ENCODE measurements at places on chromosomes 1 and 21. TPM values are rescaled to one million over a fixed set of nuclear protein-coding genes. Genes with fewer than 3 reads are reported as not detected.

Gene MFAP2
- 12.4 TPM for total RNA-seq

Gene FAM72B
- 0.27 TPM for total RNA-seq

Gene SH2D1B
- not detected for total RNA-seq

Gene C8B
- total RNA-seq: not detected

GRCh38 chr1:157622471-157622870 is 24.6 kb upstream of the FCRL4 start:
- DNase-seq: no peak

- no peak for DNase-seq
Observed at GRCh38 chr1:207013321-207014085, 19.1 kb downstream of the C1orf116 start.

DNA sequence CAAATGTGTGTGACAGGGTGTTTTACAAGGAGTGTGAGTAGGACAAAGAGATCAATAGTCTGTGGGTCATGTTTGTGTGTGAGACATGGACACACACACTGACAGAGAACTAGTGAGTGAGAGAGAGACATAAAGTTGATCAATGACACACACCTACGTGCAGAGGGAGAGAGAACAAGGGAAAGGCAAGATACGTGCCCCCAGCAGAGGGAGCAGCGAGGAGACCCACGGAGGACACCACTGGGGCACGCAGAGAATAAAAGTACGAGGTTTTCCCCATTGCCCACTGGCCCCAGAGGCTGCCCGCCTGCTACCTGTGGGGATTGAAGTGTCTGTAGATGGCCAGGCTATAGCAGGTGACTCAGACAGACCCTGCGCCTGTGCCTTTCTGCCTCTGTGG is 130.2 kb upstream of the CSF3R start:
- DNase-seq: no peak

DNA sequence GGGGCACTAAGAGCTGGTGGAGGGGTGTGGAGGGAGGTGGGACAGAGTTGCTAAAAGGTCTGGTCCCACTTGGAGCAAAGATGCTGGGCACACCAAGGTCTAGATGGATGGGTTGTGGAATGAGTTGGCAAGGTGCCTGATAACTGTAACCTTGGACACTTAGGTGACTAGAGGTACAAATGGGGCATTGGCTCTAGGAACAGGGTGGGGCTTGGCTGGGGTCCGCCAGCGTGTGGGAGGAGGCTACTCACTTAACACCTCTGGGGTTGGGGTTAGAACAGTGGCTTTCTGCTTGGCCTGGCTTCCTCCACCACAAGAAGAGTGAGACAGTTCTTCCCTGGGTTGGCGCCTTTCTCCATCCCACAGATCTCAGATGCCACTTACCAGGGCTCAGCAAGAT is 17.2 kb downstream of the KCNA2 start:
- no peak for DNase-seq

DNA sequence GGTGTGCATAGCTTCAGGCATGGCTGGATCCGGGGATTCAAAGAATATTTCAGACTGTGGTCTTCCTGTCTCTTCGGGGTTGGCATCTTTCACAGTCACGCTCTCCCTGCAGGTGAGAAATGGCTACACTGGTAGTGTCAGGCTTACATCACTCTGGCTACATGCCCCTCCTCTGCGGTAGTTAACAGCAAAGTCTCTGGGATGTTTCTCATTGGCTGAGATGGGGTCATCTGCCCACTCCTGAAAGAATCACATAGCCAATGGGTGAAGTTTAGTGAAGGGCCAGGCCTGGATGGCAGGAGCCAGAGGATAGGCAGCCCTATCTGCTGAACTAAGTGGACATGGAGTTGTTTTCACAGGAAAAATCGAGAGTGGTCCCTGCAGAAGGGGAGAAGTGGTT is 356.5 kb downstream of the MATN1 start:
- DNase-seq: no peak

DNA sequence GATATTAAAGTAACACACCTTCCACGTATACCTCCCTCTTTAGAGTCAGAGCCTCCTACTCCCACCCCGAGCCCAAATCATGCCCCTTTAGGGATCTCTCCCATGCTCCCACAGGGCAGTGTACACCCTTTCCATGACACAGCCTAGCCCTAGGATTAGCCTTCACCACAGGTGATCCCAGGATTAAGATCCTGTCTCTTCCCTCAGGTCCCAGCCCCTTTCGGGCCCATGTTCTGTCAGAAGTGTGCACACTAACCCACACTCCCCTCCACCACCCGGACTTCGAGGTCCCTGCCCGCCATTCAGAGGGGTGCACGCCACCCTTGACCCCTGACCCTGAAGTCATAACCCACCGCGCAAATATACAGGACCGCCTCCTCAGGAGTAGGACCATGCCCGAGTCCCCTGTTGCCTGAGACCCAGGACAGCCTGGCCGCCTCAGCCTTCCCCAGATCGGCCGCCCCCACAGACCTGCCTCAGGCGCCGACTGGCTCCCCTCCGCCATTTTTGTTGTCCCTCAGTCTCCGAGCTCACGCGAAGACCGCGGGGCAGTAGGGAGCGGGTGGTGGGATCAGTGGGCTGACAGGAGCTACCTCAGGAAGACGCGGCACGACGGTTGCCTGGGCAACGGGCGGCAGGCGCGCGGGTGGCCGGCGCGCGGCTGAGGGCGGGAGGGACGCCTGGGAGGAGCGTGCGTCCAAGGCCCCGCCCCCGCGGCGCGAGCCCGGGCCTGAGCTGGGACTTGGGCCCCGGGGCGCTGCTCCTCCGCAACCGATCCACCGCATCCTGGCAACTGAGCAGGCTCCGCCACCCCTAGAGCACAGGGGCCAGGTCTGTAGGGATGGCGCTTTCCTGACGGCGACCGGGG is at the start of gene AGBL4:
TSS of gene AGBL4 (minus strand) at position 663 of the 868 bp plus-strand sequence.
- peak; percentile 64 for DNase-seq

DNA sequence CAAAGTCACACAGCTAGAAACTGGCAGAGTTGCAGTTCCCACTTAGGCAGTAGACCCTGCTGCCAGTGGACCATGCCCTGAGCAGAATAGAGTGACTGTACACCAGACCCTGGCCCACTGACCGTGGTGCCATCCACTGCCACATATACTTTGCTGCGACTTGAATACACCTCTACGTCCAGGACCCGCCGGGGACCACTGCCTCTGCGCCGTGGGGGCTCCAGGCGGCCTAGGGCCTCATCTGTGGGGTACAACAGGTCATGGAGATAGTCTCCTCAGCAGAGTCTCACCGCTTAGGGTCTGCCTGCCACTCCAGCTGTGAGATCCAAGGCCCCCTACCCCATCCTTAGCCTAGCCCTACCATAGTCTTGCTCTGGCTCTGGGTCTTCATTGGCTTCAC is 1.6 kb downstream of the POMGNT1 start:
- no peak for DNase-seq

DNA sequence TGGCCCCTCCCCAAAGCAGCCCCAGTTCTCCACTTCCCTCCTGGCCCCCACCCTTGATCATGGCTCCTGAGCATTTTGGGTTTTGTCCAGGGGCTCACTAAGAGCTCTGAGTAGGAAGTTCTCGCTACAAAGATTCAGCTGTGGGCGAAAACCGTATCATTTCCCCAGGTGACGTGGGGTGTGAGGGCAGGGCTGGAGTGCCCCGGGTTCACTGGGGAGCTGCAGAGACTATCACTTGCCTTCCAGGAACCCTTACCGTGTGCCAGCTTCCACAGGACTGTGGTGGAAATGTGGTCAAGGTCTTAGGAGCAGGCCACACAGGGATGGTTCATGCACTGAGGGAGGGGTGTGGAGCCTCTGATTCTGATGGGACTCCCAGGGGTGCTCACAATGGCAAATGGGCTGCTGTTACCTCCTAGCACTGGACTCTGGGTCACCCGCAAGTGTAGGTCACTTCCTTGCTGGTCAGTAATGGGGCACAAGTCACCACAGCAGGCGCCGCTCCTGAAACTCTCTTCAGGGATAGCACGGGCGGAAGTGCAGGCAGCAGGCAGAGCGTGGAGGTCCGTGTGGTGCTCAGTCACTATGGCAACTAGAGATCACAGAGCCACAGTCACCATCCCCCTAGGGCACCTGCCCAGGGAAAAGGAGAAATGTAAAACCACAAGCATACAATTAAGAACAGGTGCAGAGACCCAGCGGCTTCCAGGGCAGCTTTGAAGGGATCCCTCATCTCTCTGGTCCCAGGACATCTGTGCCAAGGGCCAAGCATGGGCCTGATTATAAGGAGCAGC is 35.4 kb downstream of the RSPH1 start:
- no peak for DNase-seq

DNA sequence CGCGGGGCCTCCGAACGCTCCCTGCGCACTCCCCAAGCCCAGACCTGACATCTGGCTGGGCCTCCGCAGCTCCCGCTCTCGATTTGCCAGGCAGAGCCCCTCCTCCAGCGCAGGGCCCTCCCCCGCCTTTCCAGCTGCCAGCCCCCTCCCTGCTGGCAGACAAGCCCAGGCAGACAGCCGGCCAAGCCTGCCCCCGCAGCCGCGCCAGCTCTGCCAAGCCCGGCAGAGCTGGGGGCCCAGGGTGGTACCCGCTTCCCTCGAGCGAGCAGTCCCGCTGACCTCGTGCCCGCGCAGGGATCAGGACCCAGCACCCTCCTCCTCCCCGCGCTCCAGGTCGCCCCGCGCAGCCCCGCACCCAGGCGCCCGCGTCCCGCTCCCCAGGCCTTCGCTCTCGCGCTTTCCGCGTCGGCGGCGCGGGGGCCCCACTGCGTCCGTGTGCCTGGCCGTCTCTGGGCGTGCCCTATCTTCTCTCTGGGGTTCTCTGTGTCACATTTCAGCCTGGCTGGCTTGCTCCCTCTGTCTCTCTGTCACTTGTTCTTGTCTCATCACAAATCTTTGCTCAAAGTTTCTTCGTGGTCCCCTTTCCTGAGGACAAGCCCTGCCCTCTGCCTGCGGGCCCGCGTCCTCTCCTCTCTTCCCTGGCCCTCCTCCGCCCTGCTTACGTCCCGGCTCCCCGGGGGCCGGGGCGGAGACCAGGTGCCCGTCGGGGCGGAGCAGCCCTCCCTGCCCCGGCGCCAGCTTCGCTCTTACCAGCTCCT is 580 bp downstream of the INKA2 start:
- DNase-seq: peak; percentile 90

DNA sequence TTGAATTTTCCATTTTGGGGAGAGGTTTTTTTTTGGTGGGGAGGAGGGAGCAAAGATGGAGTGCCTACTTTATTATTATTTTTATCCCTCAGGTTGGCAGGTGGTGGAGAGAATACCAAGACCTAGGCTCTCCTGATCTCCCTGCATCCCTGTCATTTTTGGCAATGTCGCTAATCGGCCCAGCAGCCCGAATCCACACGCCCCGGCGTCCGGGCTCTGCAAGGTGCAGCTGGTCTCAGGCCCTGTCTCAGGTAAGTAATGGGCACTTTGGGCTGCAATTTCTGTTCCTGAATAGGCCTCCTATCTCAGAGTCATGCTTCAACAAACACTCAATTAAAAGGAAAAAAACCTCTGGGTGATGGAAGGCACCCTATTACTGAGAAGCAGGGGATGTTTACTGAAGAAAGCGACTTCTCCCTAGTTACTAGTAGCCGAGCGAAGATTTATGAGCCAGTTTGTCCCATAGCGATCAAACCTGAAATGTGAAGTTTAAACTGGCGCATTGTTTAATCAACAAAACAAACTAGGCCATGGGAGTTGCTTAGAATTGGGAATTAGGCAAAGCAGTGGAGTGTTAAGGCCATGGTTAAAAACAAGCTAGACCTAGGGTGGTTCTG is 137.8 kb downstream of the RWDD3 start:
- DNase-seq: no peak

- DNase-seq: no peak
Observed at GRCh38 chr1:18149027-18149641, 41.5 kb downstream of the IGSF21 start.

DNA sequence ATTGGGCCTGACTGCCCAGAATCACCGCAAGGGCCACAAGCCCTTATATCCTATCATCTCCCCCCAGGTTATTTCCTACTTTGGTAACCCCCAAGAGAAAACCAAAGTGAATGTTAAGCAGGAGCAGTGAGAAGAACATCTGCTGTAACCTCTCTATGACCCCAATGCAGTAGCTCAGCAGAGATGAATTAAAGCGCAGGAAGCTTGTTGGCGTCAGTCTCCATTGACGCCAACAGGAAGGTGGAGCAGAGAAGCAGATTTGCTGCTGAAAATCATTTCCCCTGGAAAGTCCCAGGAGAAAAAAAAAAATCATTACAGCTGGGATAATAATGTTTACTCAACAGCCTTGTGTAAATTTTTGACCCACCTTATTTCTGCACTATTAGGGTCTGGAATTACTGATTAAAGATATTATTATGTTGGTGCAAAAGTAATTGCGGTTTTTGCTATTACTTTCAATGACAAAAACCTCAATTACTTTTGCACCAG is 33.2 kb upstream of the FAM163A start:
- no peak for DNase-seq

- no peak for DNase-seq
Observed at GRCh38 chr1:59004755-59005154, 220.9 kb upstream of the JUN start.

DNA sequence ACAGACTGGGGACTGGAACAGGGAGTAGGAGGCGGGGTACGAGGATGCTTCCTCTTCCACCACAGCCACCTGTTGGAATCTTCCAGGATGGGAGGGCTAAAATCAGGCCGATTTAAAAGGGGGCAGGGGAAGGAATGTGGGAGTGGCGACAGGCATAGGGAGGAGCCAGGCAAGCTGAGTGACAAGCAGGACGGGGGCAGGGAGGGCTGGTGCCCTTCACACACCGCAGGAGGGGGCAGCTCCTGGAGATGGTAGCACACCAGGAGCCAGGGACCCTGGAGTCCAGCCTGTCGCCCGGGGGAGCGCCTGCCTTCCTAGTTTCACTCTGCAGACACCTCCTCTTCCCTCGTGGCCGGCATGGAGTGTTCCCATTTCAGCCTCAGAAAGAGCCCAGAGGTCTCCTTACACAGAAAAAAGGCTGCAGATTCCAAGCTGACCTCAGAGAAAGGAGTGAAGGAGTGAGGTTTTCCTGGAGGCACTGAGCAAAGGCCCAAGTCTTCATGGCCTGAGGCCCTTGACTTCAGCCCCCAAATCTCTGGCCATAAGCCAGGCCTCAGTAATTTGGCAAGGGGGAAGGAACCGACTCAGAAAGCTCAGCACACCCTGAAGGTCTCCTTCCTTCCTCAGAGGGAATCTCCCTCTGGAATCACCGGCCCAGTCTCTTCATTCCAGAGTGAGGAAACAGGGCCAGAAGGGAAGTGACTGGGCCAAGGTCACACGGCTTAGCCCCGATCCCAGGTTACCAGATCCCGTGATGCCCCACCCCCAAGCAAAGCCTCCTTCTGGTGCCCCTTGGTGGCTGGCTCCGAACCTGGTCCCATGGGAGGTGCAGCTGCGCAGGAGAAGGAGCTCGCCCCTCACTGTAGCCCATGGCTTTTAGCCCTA is 8.1 kb downstream of the BLACAT1 start:
- DNase-seq: no peak

DNA sequence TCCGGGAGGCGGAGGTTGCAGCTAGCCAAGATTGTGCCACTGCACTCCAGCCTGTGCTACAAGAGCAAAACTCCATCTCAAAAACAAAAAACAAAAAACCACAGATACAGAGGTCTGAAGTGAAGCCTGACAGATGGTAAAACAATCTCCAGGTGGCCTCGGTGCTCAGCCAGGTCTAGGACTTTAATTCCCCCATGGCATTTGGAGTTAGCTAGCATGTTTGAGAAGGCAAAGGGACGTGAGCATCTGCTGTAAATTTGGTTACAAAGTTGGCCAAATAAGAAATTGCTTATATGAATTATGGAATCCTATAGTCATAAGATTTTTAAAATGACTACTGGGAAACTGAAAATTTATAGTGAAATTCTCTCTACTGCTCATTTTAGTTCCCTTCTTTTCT is 98.3 kb upstream of the FMN2 start:
- DNase-seq: no peak
